Progenitor cell of endocrine pancreas (in vitro differentiated cells): ENCODE measurements at places on chromosomes 1 and 21. TPM values are rescaled to one million over a fixed set of nuclear protein-coding genes. Genes with fewer than 3 reads are reported as not detected.

DNA sequence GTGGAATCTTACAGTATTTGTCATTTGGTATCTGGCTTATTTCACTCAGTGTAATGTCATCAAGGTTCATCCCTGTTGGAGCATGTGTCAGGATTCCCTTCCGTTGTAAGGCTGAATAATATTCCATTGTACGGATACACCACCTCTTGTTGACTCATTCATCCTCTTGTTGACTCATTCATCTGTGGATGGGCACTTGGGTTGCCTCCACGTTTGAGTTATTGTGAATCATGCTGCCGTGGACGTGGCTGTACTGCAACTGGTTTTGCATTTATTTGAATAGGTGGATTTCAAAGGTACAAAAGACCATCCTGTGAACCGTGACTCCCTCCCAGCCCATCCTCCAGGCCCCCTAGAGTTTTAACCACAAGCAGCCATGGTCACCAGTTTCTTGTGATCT is 11.9 kb upstream of the TCP10L start:
- no peak overlapping the region for H3K27ac ChIP-seq
- H3K36me3 ChIP-seq, result peaks cover 5% of the 10 kb centered on the region
- no peak for DNase-seq
- no peaks in the 10 kb centered on the region for H3K27me3 ChIP-seq
- H3K4me3 ChIP-seq, result no peak overlapping the region
- peaks cover 18% of the 10 kb centered on the region for H3K4me1 ChIP-seq

Gene TMEM51
- 14.8 and 14.9 TPM in 2 replicates for total RNA-seq

DNA sequence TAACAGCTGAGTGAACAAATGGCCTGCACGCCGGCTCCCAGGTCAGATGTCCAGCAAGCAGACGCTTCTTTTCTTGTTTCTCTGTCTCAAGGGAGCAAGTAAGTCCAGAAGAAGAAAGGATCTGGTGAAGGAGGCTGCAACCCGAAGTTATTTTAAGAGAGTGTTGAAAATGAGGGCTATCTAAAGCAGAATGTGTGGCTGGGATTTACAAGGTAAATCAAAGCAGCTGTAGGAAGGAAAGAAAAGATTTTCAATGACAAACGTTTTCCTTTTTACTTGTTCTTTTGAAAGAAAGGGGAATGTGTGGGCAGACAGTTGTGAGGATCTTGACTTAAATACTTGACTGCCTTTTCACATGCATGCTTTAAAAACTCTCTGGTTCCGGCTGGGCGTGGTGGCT is 311.5 kb downstream of the KIF26B start:
- no peak overlapping the region for H3K27ac ChIP-seq
- no peaks in the 10 kb centered on the region for H3K36me3 ChIP-seq
- H3K4me1 ChIP-seq, result no peaks in the 10 kb centered on the region
- DNase-seq, result no peak

DNA sequence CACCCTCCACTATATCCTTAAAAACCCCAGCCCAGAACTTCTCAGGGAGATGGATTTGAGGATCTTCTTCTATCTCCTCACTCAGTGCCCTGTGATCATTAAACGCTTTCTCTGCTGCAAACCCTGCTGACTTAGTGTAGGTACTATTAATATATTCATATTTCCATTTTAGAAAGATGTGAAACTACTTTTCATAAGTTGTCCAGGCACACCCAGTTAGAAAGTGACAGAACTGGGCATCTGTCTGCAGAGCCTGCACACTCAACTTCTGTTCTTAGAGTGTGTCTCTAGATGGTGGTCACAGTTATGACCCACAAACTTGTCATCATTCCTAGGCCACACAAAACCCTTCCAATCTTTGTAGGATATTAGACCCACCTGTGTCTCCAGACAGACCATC is 55.0 kb downstream of the FCRL5 start:
- DNase-seq, result no peak
- no peaks in the 10 kb centered on the region for H3K36me3 ChIP-seq
- peaks cover 14% of the 10 kb centered on the region for H3K27me3 ChIP-seq
- no peak overlapping the region for H3K4me3 ChIP-seq
- no peak overlapping the region for H3K27ac ChIP-seq

DNA sequence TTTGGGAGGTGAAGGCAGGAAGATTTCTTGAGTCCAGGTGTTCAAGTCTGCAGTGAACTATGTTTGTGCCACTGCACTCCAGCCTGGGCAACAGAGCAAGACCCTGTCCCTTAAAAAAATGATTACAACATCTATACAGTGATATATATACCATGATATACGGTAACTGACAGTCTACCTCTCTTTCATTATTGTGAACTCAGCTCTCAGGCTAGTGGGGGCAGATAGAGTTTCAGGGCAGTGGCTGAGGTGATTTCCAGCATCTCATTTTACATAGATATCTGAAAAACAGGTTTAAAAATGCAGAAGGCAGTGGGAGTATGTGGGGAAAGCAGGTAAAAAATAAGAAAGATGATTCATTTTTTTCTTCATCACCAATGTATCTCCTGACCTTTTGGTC is 8.1 kb upstream of the NTNG1 start:
- peaks cover 6% of the 10 kb centered on the region for H3K27me3 ChIP-seq
- no peak overlapping the region for H3K4me3 ChIP-seq
- no peak overlapping the region for H3K27ac ChIP-seq
- no peak for DNase-seq

- H3K4me1 ChIP-seq, result peaks cover 2% of the 10 kb centered on the region
- H3K27me3 ChIP-seq, result peaks cover 12% of the 10 kb centered on the region
- no peak for DNase-seq
- H3K36me3 ChIP-seq, result no peaks in the 10 kb centered on the region
- H3K4me3 ChIP-seq, result no peak overlapping the region
Observed at GRCh38 chr1:175702079-175702795, 41.2 kb downstream of the TNR start.

DNA sequence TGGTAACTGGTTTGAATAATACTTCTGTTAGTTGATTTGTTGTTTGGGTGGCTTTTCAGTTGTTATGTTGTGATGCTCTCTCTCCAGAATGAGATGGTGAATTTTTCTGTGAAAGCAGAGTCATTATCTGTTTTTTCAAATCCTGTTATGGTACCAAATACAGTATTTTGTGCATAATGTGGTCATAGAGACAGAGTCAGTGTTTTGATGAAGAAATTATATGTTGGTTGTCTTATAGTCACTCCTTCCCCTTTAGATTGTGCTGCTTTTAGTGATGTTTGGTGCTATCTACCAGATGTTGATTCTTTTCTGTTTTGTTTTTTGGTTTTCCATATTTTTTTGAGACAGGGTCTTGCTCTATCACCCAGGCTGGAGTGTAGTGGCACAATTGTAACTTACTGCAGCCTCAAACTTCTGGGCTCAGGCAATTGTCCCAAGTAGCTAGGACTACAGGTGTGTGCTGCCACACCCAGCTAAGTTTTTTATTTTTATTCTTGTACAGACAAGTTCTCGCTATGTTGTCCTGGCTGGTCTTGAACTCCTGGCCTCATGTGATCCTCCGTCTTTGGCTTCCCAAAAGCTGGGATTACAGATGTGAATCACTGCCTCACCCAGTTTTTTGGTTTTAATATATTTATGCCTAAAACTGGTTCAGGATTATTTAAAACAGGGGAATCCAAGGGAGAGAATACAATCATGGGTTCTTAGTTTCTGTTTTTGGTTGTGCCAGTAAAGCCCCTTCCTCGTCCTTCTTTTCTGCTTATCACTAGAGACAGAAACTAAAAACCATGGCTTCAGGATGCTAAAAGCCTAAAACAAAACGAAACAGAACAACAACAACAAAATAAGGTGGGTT is 7.3 kb downstream of the PPP2R5A start:
- peaks cover 39% of the 10 kb centered on the region for H3K4me1 ChIP-seq
- H3K4me3 ChIP-seq, result no peak overlapping the region
- H3K27me3 ChIP-seq, result no peaks in the 10 kb centered on the region
- no peaks in the 10 kb centered on the region for H3K36me3 ChIP-seq
- no peak for DNase-seq

Gene KRTAP12-2
- total RNA-seq, result not detected in 2 replicates

Gene RPE65
- total RNA-seq, result not detected in 2 replicates
